HEK293T (cell line): ENCODE measurements at places on chromosomes 7 and 10.

DNA sequence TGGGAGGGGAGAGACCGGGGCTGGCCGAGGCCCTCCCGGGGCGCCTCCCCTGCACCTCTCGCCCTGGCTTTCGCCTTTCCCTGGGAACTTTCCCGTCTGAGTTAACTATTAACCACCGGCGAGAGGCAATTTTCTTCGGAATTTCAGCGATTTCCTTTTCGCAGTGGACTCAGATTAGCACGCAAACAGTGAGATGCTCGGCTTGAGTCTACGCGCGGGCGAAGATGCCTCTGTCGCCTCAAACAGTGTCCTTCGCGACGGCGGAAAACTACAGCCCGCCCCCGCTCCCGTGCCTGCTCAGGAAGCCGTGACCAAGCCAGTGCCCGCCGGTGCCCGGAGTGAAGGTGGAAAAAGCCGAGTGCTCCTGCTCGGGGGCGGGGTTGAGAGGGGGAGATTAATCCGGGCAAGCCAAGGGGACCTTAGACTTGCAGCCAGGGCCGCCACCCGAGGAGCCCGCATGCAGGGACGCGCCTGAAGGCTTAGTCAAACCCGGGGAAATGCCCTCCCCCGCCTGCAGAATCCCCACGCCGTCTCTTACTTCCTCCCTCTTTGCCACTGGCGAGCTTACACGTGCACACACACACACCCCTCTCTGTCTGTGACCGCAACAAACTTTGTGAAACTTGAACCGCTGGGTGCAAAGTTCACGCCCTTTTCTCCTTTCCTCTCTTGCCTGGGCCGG is 14.5 kb upstream of the PAX2 start:
- DNase-seq = no peak

- DNase-seq = no peak
Measured at GRCh38 chr7:91827169-91827568, 53.3 kb downstream of the MTERF1 start.

- no peak for DNase-seq
Measured at GRCh38 chr7:107857541-107857912, 33.5 kb upstream of the DLD start.

- no peak for DNase-seq
Measured at GRCh38 chr7:51009716-51010496, 227.2 kb upstream of the GRB10 start.

GRCh38 chr10:106900016-106900652 is 264.4 kb downstream of the SORCS1 start:
- DNase-seq = no peak

DNA sequence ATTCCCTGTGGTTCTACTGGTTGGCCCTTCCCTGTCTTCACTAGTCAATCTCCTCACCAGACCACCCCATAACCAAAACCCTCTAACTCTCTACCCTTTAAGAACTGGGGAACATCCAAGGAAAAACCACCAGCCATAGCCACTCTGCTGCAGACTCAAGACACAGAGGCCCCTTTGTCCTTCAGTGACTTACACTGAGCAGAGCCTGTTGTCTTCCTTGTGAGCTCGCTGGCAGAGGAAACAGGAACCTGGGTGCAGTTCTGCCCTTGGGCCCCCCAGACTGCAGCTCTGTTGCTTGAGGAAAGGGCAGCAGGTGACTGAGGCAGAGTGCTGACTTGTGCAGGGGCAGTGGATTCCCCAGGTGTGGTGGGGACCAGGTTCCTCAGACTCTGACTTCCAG is 30.6 kb downstream of the ZC3HAV1 start:
- no peak for DNase-seq

GRCh38 chr10:4354382-4354812 is 471.6 kb upstream of the AKR1E2 start:
- peak; percentile 19 for DNase-seq

DNA sequence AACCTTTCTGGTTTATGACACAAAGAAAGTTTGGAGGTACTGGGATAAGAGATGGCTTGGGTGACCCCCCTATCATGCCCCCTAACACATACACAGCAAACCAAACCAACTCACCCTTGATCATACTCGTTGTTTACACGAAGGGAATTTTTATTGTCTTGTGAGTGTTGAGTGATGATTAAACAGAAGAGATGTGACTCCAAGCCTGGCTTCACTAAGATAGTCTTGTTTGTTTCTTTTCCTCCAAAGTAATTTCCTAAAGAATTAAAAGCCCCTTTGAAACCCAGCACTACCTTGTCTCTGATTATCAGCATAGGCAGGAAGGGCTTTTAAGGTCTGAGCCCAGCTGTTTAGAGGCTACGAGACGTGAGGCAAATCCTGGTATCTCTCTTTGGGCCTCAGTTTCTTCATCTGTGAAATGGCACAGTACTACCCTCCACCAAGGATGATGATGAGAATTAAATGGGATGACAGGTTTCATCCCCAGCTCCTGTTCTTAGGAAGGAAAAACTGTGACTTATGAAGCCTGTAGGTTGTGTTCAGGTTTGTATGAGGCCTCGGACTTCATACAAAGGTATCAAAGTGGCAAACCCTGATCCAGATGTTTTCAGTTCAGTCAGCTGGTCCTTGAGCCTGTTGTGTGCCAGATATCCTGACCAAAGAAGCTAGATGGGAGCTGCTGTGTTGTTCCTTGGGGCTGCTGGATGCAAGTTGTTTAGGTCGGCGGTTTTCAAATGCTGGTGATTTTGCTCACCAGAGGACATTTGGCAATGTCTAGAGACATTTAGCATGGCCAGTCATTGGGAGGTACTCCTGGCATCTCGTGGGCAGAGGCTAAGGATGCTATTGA is 51.8 kb downstream of the TCF7L2 start:
- no peak for DNase-seq

GRCh38 chr10:31604096-31604495 is 285.1 kb downstream of the ZEB1 start:
- no peak for DNase-seq

GRCh38 chr10:11353006-11353896 is 258.2 kb downstream of the USP6NL start:
- no peak for DNase-seq
